ENCODE measurements at places on chromosomes 16 and 17.

GRCh38 chr17:64780096-64781013 is 118.2 kb upstream of the SMURF2 start:
- peak; percentile 92 for DNase-seq

DNA sequence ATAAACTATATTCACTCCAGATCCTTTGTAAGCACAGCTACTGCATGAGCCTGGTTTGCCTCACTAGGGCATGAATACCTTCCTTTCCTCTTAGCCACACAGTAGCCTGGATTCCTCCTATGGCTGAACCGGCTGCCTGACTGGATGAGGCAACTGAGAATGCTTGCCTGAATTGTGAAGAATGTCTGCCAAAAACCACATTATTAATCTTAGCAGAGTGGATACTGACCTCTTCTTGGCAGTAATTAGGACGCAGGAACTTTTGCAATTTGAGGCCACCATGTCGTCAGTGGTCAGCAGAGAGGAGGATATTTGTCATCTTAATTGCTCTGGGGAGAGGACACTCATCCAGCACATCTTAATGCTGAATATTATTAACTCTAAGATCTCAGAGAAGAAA is 651.8 kb upstream of the GOT2 start:
- no peak for DNase-seq

DNA sequence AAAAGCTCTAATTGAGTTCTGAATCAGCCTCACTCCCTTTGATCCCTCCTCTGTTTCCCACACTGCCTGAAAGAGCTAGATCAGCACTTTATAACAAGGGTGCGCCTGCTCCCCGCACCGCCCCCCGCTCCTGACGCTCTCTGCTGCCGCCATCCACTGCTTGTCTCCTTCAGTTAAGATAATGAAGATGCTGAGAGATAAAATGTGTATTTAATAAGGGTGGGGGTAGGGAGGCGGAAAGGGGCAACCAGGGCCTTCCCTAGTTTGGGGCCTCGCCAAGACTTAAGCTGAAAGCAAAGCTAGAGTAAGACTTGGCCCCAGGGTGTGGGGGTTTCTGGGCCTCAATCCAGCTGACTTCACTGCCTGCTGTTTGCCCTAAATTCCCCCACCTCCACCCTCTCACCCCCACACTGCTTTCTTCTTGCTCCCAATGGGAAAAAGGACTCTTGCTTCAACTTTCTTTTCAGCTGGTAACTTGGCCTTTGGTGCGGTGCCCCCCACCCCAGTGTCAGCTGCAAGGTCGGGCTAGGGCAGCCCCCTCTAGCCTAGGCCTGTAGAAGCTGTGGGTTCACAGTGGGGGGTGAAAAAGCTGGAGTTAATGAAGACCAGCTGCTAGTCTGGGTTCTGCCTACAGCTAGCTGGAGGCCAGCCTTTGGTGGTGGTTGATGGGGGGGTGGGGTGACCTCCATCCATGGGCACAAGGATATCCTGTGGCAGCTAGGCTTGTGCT is 1.8 kb upstream of the RARA start:
- peak; percentile 23 for DNase-seq

- DNase-seq, result no peak
These were observed 8.7 kb upstream of the PYY start for GRCh38 chr17:43962479-43962878.

GRCh38 chr17:19654896-19655295 is 6.3 kb downstream of the ALDH3A2 start:
- DNase-seq, result no peak

- DNase-seq, result no peak
These were observed 310.5 kb upstream of the IRX5 start for GRCh38 chr16:54620197-54620596.

DNA sequence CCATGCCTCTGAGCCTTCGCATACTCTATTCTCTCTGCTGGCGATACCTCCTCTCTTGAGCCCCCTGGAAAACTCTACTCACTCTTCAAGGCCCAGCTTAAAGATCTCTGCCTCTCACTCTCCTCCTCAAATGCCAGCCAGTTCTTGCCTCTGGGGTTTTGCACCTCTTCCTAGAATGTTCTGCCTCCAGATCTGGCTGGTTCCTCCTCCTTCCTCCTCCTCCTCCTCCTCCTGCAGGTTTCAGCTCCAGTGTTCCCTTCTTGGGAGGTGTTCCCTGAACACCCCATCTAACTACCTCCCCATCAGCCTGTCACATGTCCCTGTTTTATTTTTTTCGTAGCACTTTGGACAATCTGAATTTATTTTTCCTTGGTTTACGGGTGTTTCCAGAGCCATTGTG is 35.1 kb upstream of the SBK1 start:
- DNase-seq, result no peak

- DNase-seq, result no peak
These were observed 192.6 kb downstream of the PARN start for GRCh38 chr16:14437426-14437825.

DNA sequence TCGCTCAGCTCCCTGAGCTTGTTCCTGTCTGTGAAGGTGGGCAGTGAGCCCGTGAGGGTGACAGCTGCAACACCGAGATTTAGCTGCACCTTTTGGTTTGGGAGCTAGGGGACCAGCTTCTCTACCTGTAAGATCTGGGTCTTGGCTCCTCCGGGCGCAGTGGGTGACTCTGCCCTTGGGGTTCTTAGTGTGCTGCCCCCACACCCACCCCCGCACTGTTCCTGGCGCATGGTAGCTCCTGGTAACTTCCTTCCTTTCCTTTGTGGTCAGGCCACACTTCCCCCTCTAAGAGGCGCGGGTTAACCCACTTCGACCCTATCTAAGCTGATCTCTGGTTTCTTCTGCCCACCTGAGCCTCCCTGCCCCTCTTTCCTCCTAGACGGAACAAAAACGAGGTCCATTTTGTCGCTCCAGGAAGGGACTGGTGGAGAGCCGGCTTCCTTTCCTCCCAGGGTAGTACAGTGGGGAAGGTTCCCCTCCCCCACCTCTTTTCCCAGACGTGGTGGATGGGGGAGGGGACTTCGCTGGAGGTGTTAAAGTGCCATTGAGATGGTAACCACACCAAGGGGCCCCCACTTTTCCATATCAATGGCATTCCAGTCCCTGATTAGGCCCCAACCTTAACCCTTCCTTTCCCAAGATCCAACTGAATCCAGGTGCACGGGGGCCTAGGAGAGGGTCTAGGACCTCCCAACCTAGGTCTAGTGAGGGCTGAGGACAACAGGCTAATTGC is 4.6 kb upstream of the CLDN9 start:
- no peak for DNase-seq

DNA sequence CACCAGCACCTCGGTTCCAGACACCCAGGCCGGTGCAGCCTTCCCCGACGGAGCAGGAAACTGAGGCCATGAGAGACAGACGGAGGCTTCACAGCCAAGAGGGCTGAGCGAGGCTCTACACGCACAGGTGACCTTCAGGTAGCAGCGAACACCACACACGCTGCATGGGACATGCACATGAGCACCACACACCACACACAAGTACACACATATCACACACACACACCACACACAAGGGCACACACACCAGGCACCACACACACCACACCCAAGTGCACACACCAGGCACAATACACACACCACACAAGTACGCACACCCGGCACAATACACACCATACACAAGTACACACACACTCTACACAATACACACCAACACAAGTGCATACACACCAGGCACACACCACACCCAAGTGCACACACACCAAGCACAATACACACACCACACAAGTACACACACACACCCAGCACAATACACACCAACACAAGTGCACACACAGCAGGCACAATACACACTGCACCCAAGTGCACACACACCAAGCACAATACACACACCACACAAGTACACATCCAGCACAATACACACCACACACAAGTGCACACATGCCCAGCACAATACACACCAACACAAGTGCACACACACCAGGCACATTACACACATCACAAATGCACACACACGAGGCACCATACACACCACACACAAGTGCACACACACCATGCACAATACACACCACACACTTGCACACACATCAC is 33.4 kb upstream of the ZNF469 start:
- DNase-seq, result no peak

DNA sequence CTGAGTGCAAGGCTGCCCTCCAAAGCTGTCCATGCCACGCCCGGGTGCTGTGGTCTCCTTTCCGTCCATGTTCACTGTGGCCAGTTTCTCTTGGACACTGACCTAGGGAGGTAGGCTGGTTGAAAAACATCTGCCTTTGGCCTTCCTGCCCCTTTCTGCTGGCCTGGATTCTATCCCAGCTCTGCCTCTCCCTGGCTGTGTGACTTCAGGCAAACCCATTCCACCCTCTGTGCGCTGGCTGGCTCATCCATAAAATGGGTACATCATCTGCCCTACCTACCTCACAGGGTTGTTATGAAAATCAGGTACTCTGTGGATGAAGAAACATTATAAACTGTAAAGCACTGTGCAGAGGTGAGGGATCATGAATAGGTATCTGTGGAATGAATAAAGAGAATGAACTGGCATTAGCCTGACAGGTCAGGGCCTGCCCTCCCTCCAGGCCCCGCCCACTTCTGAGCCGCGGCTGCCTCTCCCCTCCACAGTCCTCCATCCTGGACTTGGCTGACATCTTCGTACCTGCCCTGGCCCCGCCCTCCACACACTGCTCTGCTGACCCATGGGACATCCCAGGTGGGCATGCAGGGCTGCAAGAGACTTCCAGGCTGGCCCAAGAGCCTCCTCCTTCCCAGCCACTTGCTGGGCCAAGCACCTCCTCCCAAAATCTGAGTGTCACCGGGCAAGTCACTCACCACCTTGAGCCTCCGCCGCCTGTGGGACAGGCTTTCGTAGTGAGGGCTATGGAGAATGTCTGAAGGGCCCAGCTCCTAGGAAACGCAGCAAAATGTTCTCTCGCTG is 7.0 kb upstream of the SPATA20 start:
- DNase-seq, result no peak

DNA sequence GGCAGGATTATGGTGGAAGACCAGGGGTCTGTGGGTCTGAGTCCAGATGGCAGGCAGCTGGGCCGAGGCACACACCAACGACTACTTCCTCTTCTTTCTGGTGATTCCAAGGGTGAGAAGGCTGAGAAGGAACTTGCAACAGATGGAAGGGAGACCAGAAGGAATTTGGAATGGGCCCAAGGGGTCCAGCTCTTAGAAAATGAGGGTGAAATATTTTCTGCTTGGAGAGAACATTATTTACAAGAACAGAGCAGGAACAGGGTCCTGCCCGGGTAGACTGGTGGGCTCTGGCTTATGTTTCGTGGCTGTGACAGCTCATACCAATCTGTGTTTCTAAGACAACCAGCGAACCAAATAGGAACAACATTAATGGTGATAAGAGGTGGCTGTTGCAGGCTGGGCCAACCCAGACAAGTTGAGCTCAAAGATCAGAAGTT is 36.6 kb downstream of the CCDC42 start:
- DNase-seq, result no peak

Data from activated CD4-positive, alpha-beta memory T cell treated with anti-CD3 and anti-CD28 coated beads, Interleukin-2, amount 10 ng/mL, durations not matched to agents 7 days and 5 days (primary cell).